ENCODE measurements at places on chromosomes 7 and 10.

DNA sequence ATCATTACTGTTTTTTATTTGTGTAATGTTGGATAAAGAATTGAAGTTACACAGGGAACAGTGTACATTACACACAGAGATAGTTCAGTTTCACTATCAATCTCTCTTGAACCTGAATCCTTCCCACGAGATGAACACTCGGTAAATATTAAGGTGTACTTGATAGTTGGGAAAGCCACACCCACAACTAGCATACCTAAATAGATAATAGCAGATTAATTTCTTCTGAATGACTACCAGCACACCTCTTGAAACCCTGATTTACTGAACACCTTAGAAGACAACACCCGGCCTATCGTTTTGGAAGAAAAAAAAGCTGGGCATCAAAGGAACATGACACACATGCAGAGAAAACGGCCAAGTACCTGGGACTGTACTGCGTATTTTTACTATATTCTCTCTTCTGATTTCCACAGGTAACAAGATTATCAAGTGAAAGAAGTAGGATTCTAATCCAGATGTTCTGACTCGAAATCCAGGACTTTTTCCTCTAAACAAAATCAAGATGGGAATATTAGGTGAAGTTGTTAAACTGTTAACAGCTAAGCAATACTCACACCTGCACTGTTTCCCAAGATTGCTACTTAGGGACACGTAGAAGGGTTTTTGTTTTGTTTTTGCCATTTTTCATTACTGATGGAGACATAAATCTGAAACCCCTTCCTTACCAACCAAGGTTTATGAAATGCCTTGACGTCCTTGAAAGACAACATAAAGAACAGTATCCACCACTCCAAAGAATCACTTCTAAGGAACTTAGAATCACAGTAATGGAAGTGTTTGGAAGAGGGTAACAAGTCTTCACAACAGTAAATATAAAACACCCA is 1.0 kb downstream of the CCDC186 start:
- DNase-seq, result no peak

- no peak for DNase-seq
Observed at GRCh38 chr10:1280466-1281404, 224.6 kb downstream of the WDR37 start.

DNA sequence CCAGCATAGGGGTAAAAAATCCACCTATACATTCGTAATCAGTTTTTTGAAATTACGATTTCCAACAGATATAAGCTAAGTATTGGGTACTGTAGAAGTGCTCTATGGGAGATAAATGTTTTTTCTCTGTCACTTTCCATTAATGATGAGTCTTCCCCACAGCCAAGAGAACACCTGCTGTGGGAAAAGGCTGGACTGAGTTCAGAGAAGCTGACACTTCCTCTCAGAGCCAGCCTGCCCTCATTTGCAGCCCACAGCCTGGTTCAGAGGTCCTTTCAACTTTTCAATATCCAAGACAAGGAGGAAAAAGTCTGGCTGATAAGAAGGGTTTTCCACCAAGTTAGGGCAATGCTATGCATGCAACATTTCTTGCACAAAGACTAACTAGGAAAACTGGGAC is 64.5 kb upstream of the DNAJB12 start:
- DNase-seq, result no peak

GRCh38 chr7:97167176-97167575 is 49.7 kb downstream of the SDHAF3 start:
- DNase-seq, result no peak

DNA sequence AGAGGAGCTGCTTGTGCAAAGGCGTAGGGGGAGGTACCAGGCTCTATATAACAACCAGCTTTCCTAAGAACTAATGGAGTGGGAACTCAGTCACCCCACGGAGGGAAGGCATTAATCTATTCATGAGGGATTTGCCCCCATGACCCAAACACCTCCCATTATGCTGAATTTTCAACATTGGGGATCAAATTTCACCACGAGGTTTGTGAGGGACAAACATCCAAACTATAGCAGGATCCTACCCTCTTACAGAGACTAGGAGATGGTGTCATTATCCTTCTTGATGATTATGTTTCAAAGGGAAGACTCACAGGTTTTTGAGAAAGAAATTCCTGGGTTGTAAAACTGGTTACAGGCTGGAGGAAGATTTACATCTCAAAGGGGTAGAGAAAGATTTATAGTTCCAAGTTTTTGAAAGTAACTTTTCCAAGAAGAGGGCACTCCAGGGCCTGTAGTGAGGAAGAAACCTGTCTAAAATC is 295.0 kb upstream of the DKK1 start:
- DNase-seq, result no peak

DNA sequence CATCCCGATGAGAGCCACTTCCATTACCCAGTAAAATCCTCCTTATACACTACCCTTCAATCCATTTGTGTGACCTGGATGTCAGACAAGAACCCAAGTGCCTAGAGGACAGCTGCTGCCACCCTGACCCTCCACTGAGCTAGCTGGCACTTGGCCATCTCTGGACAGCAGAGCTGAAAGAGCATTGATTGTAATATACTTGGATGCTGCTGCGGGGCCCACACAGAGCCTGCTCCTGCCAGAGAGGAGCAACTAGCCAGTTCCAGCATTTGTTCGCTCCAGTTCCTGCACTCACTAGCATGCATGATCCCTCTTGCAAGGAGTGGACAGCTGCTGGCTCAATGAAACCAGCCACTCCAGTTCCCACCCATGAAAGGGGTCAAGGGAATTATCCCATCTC is 8.4 kb upstream of the TMEM254 start:
- no peak for DNase-seq

DNA sequence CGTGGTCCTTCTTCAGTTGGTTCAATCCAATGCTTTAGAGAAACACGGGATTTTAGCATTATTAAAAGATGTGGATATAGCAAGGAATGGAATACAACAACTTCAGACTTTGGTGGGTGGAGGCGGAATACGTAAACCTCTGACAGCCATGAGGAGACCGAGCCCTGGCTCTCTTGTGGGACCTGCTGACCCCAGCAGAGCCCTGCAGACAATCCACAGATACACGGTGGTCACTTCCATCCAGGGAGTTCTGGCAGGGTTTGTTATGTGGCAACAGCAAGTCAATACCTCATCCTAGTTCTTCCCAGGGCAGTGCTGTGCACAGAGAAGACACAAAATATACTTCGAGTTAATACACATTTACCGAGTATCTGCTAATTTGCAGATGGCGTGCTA is 118.5 kb upstream of the DIP2C start:
- DNase-seq, result no peak

GRCh38 chr10:120428754-120429153 is 28.3 kb upstream of the PLPP4 start:
- DNase-seq, result no peak

DNA sequence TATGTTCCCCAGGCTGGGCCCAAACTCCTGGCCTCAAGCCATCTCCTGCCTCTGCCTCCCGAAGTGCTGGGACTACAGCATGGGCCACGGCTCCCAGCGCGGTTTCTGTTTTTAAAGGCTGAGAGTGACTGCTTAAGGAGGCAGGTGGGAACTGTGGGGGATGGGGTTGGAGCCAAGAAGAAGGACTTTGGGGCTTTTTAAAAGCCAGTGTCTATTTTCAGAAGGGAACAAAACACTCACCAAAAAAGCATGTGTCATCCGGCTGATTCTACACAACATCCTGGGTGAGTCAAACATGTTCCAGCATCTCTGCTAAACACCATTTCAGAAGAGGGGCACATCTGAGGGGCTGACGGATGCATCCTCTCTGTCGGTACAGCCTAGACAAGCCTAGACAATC is 824.5 kb downstream of the TYW1 start:
- no peak for DNase-seq

- DNase-seq, result no peak
Observed at GRCh38 chr10:1514681-1515080, 222.6 kb downstream of the ADARB2 start.

DNA sequence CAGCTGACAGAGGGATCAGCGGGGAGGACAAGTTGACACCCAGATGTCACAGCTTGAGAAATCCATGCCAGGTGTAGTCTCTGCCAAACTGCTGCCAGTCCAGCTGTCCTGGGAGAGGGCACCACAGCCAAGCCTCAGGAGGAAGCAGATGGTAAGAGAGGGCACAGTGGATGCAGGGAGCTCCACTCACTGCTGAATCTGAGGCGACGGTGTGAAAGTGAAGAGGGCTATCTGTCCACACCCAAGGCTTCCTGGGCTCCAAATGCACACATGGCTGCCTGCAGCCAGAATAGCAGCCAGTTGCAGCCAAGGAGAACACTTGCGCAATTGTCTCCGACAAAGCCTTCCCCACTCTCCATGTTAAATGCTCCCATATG is 502.4 kb downstream of the GRID1 start:
- DNase-seq, result no peak

Measured in iPS-NIHi11 (cell line).